Camera-type eye (tissue), 1 donor: ENCODE measurements at places on chromosomes 5 and 9. TPM values are rescaled to one million over a fixed set of nuclear protein-coding genes. Genes with fewer than 3 reads are reported as not detected.

The SNX24 gene
- total RNA-seq, result 17.0 TPM

The CSF2 gene
- not detected for total RNA-seq

The PPP3R2 gene
- 0.82 TPM for total RNA-seq

The CNTLN gene
- total RNA-seq, result 38.5 TPM

The FLT4 gene
- 15.1 TPM for total RNA-seq

The CDH9 gene
- 1.6 TPM for total RNA-seq

The INSL6 gene
- not detected for total RNA-seq

The P4HA2 gene
- 61.8 TPM for total RNA-seq

The ALAD gene
- total RNA-seq, result 29.9 TPM

The SETD9 gene
- 12.0 TPM for total RNA-seq

The FEM1C gene
- 53.1 TPM for total RNA-seq

The CMYA5 gene
- total RNA-seq, result 39.5 TPM
